ENCODE measurements at places on chromosomes 7 and 10.

GRCh38 chr10:61337741-61338140, 115.4 kb downstream of the TMEM26 start:
- DNase-seq = no peak

- no peak for DNase-seq
These were observed 50.0 kb downstream of the ADAM22 start for GRCh38 chr7:87984088-87984487.

GRCh38 chr10:102604439-102604841, 39.8 kb upstream of the TRIM8 start:
- DNase-seq = no peak

- DNase-seq = no peak
These were observed 70.0 kb downstream of the DOCK1 start for GRCh38 chr10:126975221-126975620.

- no peak for DNase-seq
These were observed 85.4 kb downstream of the KCNMA1 start for GRCh38 chr10:77552252-77552651.

DNA sequence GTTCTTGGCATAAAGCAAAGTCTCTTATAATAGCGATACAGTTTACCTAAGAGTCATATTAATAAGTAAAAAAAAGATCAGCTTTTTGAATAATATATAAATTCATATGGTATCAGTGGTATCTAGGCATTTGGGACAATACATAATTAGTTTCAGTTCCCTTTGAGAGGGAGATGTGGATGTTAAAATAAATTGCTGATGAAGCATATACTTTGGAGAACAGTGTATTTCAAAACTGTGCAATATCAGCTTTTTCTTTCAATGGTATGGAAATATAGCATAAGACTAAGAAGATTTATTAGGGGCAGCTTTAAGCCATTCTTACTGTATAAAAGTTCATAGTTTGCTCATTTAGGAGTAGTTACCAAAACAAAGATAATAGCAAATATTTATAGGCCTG, 35.5 kb downstream of the MDFIC start:
- DNase-seq = no peak

GRCh38 chr10:78952686-78953085, 116.1 kb upstream of the ZMIZ1 start:
- DNase-seq = no peak

DNA sequence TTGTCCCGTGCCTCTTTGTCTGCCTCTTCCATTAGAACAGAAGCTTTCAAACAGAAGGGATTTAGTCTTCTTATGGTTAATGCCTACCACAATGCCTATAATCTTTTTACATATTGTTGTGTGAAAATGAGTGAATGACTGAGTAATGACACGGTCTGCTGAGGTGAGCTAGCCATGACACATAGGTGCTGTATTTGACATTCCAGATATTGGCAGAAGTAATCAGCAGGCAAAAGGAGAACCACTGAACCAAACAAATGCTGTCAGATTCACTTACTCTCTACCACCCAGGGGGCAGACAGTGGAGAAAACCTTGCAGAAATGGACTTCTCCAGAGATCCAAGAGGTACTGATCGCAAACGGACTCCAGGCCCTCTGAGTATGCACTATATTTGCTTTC, 377.2 kb upstream of the VWC2 start:
- no peak for DNase-seq

DNA sequence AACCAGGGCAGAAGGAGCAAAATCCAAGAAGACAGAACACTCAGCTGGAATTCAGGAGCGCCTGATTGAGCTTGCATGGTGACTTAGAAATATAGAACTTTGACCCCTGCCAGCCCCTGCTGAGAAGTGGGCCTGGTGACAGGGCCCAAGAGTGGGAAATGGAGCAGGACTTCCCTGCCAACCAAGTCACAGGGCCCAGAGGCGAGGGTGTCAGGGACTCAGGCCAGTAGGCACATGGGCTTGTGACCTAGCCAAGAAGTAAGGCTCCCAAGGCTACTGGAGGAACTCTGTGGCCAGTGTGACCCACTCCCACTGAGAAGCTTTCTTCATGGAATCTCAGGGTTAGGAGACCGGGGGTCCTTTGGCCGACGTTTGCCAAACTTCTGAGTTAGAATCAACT, 31.9 kb downstream of the LRRC20 start:
- no peak for DNase-seq

GRCh38 chr7:43311052-43311451, 198.6 kb downstream of the HECW1 start:
- DNase-seq = no peak

DNA sequence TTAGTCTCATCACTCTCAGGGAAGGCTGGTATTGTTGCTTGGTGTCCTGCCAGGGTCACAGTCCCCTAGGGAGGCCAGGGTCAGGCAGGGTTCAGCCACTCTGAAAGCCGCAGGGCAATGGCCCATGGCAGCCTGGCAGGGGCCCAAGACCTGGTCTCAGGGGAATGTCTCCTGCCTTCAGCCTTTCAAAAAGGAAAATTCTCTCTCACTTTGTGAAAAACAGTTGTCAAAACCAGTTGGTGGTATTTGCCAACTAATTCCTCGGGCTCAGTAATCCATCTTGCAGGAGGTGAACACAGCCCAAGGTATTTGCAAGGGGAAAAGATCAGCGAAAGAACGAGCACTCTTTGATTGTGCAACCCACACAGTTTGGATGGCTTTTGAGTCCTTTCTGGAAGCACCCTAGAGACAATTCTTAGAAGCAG, 101.5 kb downstream of the JCAD start:
- DNase-seq = no peak

- DNase-seq = no peak
These were observed at the start of gene GFRA1 for GRCh38 chr10:116272440-116273283. Gene GFRA1 (minus strand): TSS chr10:116273206. CDS start chr10:116272029, 1,177 bp downstream.

- no peak for DNase-seq
These were observed 276.3 kb downstream of the DNAJB9 start for GRCh38 chr7:108845951-108846350.

- DNase-seq = no peak
These were observed 46.1 kb downstream of the TNPO3 start for GRCh38 chr7:129008645-129009414.

DNA sequence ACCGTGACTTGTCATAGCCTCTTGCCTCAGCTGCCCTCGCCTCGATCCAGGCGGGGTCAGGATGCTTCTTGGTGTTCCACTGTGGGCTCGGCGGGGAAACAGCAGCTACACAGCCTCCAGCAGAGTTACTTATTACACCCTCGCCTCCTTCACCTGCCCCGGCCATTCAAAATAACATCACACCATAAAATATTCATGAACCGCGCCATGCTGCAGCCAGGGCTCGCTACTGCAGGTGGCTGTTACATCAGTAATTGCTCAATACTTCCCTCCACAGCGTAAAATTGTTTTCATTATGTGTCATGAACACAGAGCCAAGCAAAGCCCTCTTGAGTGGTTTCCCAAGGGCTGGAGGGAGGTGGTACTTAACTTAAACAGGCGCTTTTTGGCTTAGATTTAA, 241.5 kb upstream of the SP8 start:
- DNase-seq = no peak

DNA sequence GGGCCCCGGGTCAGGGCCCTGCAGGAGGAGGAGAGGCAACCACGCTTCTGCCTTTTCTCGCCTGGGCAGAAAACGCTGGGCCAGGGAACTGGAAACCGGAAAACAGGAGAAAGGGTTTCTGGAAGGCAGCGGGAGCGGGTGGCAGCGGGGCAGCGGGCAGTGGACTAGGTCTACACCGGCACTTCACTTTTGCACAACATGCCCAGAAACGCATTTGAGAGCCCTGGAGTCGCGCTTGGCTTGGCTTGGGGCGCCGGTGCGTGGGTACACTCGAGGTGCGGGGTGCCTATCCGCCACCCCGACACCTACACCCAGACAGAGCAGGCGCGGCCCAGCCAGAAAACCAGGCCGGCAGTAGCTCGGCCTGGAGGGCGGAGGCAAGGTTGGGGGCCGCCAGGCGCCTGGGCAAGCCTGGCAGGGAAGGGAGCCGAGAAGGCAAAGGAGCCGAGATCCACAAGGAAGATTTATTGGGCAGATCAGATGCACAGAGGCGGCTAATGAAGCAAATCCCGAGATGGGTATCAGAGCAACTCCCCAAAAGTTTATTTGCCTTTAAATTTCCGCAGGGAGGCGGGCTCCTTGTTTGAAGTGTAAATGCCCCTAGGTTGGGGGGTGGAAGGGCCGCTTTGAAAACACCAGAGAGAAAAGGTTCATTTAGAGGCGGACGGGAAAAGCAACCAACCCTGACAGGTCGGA, 3.2 kb upstream of the PAX2 start:
- no peak for DNase-seq

DNA sequence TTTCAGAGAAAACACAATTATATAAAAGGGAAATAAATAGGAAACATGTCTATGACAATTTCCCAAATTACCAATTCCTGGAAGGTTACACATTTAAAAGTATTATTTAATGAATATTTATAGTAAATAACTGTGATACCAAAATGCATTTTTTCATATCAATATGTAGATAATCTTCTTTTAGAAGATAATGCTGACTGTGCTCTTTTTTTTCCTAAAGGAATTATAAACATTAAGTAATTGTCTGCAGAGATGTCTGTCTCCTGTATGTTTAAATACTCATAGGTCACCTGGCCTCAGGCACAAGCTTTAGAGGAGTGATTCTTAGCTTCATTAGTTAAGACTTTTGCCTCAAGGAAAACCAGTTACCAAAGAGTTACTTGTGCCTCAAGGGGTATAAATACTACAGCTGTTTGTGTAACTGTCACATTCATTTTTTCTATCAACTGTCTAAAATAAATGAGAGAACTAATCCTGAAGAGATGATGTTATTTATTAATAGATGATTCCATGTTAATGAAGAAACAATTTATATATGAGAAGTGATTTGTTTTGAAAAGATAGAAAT, 77.1 kb downstream of the DNAJC1 start:
- no peak for DNase-seq

DNA sequence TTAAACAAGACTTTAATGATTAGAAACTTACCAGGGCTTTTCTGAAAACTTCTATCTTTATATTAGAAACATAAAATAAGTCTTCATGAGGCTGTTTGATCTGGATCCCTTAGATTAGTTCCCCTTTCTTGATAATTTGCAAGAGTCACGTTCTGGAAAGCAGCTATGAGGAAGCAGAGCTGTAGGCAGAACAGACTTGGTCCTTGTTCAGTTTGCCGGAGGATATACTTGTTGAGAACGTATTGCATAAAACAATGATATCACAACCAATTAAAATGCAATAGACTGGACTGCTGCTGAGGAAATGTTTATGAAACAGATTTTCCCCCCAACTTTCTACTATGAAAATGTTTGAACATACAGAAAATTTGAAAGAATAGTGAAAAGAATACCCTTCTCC, 2.8 kb downstream of the SAMD9L start:
- no peak for DNase-seq

DNA sequence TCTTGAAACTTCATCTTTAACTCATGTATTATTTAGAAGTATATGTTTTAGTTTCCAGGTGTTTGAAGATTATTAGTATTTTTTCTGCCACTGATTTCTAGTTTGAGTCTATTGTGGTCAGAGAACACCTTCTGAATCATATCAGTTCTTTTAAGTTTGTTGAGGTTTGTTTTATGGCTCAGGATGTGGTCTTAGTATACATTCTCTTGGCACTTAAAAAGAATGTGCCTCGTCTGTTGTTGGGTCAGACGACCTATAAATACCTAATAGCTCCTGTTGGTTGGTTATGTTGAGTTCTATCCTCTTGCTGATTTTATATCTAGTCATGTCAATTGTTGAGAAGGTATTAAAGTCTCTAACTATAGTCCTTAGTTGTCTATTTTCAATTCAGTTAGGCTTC, 15.9 kb downstream of the TDRD1 start:
- no peak for DNase-seq

- no peak for DNase-seq
These were observed 3.1 kb downstream of the USP6NL start for GRCh38 chr10:11608159-11609013.

- no peak for DNase-seq
These were observed 486.1 kb upstream of the NRP1 start for GRCh38 chr10:33820531-33820930.

DNA sequence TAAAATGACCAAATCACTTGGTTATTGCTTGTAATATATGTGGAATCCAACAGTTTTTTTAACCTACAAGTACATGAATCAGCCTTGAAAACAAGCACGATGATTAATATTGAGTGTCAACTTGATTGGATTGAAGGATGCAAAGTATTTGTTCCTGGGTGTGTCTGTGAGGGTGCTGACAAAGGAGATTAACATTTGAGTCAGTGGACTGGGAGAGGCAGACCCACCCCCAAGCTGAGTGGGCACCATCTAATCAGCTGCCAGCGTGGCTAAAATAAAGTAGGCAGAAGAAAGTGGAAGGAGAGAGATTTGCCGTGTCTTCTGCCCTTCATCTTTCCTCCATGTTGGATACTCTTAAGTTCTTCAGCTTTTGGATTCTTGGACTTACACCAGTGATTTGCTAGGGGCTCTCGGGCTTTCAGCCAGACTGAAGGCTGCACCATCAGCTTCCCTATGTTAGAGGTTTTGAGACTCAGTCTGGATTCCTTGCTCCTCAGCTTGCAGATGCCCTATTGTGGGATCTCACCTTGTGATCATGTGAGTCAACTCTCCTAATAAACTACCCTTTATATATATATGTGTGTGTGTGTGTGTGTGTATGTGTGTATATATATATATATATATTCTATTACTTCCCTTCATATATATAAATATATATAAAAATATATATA, 118.4 kb upstream of the WDR11 start:
- no peak for DNase-seq

GRCh38 chr7:155643804-155644177, 670 bp upstream of the RBM33 start:
- DNase-seq = no peak

- DNase-seq = no peak
These were observed 40.8 kb downstream of the NRP1 start for GRCh38 chr10:33293531-33294170.

- no peak for DNase-seq
These were observed 39.9 kb downstream of the TAX1BP1 start for GRCh38 chr7:27779873-27780272.

DNA sequence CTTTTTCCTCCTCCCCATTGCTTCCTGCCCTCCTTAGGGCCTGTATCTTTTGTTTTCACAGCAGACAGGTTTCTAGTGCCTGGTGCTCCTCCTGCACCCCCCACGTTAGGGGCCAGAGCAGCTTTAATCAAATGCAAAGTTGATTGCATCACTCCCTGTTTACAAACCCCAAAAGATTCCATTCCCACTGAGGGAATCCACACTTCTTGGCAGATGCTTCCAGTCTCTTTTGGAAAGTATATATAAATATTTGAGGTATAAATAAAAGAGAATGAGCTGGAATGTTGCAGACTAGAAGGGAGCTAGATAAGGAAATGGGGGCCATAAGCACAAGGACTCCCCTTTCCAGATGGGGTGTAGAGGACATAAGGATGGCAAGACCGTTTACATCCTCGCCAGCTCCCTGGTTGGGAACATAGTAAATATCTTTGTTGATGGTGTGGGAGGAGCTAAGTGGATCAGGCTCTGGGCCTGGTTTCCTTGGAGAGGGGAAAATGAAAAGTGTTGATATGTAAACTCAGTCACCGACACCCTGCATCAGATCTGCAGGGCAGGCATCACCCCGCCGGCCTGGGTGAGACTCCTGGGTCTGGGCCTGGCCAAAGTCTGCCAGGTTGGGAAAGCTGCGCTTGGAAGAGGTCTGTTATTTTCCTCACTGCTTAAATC, 6.2 kb downstream of the RARRES2 start:
- no peak for DNase-seq

GRCh38 chr7:149102666-149103065, 12.1 kb upstream of the ZNF786 start:
- DNase-seq = no peak

Data from upper lobe of right lung (tissue), 1 donor.